NCI-H1436 treated with DMSO at 0.1 percent for 48 hours (cell line): ENCODE measurements at places on chromosomes 13 and 19.

DNA sequence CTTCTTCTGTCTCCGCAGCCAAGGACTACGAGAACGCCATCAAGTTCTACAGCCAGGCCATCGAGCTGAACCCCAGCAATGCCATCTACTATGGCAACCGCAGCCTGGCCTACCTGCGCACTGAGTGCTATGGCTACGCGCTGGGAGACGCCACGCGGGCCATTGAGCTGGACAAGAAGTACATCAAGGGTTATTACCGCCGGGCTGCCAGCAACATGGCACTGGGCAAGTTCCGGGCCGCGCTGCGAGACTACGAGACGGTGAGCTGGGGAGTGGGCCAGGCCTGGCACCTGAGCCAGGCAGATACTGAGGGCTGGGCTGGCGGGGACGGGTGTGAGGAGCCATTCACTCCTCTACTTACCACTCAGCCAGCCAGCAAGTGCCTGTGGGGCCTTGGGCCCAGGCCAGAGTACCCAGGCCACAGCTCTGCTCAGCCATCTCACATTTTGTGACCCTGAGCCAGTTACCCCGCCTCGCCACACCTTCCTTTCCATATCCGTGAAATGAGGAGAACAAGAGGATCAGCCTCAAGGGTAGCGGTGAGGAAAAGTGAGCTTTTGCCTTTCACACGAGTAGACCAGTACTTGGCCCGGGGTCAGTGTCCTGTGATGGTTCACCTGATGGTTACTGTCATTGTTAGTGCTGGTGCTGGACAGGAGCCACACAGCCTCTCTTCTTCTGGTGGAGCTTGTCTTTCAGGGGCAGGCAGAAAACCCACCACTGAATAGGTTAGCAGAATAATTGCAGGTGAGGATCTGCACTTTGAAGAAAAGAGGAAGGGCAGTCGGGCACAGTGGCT, 7.0 kb downstream of the PPP5C start:
- DNase-seq, result no peak

DNA sequence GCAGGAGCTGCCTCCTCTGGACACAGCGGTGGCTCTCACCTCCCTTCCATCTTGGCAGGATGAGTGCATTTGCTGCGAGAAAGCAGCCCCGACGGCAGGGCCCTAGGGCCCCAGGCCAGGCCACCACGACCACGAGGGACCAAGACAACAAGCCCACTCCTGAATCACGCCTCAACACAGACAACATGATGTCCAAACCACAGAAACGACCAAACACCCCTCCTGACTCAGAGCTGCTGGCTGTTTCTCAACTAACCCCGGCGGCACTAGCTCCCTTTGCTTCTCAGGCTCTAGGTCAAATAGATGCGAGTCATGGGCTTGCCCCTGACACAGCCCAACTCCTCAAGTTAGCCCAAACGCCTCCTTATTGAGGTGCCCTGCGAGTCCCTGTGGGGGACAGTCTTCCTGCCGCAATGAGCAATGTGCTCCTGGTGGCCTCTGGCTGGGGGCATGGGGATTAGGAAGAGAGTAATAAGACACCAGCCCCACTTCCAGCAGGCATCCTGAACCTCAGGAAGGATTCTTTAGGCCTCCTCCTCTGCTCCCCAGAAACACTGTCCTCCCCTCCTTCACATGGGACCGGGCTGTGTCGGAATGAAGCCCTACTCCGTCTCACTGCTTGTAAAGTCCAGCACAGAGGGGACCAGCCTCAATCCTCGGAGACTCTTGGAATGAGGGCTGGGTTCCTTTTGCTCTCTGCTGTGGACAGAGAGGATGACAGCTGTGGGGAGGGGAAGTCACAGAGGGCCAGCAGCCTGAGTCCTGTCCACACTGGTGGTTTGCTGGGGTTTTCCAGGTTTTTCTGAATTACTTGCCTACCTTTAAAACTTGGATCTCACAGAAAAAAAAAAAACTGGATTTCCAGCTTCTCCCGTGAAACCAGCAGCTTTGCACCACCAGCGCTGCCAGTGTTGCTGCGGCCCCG, 6.9 kb upstream of the ATF5 start:
- DNase-seq, result no peak

GRCh38 chr19:51422053-51422448, 4.6 kb upstream of the SIGLEC10 start:
- no peak for DNase-seq

DNA sequence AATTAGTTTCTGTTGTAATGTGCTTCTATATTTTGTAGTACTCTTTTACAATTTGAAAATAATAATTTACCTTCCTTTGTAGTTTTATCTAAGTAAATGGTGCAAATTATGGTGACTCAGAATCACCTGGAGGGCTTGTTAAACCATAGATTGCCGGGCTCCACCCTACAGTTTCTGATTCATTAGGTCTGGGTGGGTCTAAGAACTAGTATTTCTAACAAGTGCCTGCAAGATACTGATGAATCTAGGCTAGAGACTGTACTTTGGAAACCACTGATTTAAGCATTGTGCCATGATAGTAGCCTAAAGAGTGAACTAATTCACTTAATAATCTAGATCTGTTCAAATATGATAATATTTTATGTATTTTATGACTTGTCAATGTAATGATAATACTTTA, 437.4 kb upstream of the SPRY2 start:
- DNase-seq, result no peak

- no peak for DNase-seq
Observed at GRCh38 chr19:39156326-39157230, 31.0 kb downstream of the PAK4 start.

DNA sequence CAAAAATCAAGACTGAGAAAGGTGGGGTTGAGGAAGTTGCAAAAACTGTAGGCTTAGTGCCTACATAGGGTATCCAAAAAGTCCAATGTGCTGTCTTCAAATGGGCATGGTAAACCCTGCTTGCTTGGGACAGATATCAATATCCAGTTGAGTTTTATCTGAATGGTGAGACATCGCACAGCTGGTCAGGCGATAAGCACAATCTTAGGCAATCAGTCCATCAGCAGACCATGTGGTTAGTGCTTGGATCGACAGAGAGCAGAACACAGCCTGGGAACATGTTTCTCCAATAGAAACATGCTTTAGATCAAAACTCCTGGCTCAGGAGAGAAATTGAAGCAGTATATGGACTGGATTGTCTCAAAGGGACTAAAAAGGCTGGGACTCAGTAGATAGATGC, 151.3 kb upstream of the IPO5 start:
- no peak for DNase-seq

DNA sequence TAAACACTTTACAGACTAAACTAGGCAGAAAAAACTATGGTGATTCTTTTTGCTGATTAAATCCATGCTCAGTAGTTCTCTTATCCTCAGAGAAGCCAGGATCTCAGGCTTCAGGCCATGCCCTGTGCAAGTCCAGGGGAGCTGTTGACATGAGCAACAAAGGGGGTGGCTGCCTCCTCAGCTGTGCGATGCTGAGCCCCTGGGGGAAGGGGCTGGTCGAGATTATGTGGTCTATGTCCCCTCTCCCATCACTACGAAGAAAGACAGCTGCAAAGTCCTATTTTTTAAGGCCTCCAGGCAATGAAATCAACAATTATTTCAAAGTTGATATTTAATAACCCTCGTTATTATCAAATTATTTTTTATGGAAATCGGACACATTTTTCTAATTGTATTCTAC, 37.0 kb downstream of the IRS2 start:
- no peak for DNase-seq

- no peak for DNase-seq
Observed at GRCh38 chr13:27797228-27797624, 4.9 kb downstream of the GSX1 start.

DNA sequence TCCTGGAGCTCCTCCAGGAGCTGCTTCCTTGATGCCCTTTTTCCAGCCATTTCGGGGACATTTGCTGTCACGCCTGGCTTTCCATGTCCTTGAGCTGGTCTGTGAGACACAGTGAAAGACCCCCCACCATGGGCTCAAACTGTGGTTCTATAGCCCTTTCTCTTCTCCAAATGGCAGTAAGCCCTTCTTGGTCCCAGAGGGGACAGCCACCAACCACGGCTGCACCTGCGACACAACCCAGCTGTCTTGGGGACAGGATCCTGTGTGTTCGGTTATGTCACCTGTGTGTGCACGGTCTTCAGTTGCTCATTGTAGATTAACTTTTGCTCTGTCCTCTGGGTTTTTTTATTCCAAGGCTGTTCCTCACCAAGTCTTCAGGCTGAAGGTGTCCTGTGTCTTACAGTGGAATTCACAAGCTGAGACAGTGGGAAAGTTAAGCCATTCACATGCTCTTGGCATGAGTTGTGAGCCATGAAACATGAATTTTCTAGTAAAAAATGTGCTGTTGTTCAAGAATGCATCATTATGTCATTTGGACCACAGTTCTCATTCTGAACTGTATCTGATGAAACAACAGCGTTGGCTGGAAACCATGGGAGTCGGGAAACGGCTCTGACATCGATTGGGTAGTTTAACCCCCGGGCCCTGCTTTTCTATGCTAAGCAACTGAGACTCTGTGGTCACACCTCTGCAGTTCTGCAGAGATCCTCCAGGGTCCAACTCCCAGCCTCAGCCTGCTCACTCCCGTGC, 129.5 kb upstream of the MCF2L start:
- DNase-seq, result no peak

GRCh38 chr19:55907746-55908145, 24.4 kb downstream of the NLRP13 start:
- no peak for DNase-seq

GRCh38 chr13:24632382-24633121, 47.7 kb upstream of the ATP12A start:
- DNase-seq, result no peak

DNA sequence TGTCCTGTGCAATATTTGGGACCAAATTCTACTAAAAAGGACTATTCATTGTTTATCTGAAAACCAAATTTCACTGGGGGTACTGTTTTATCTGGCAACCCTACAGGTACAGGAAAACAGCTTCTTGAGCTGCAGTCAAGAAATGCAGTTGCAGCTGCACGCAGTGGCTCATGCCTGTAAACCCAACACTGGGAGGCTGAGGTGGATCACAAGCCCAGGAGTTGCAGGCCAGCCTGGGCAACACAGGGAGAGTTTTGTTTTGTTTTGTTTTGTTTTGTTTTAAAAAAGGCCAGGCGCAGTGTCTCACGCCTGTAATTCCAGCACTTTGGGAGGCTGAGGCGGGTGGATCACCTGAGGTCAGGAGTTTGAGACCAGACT, 11.6 kb upstream of the ZSCAN1 start:
- DNase-seq, result no peak

GRCh38 chr19:42229855-42230351, 9.8 kb downstream of the ZNF526 start:
- no peak for DNase-seq

DNA sequence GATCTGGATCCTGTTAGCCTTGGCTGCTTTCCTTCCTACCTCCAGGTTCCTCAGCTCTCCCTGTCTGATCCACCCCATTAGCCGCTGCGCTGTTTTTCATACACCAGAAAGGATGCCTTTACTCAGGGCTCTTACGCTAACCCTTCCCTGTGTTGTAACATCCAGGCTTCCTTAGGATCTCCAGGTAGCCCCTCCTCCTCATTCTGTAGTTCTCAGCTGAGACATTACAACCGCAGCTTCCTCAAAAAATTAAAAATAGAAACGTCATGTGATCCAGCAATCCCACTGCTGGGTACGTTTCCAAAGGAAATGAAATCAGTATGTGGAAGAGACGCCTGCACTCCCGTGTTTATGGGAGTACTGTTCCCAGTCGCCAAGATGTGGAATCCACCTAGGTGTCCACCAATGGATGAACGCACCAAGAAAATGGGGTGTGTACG, 18.4 kb upstream of the MYADM start:
- no peak for DNase-seq
